ENCODE measurements at places on chromosomes 13 and 19. TPM values are rescaled to one million over a fixed set of nuclear protein-coding genes. Genes with fewer than 3 reads are reported as not detected.

The FGF21 gene
- not detected for total RNA-seq

The HIPK4 gene
- total RNA-seq: 0.31 TPM

The TMEM161A gene
- 67.7 TPM for total RNA-seq

DNA sequence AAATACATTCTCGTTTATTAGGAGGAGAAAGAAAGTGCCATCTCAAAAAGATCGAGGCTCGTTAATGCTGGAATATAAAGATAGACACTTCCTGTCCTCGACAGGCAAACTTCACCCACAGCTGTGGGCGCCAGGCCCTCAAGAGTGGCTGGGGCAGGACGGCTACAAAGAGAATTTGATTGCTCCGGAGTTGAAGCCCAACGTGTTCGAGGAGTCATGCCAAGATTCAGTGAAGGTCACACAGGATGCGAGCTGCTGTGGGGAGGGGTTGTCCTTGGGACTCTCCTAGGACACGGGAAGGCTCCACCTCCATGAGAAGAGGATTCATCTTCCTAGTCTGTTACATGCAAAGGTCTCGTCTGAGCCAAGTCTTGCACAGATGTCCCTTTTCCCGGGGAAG lies 16.3 kb upstream of the PTPRS start:
- H3K27me3 ChIP-seq: no peaks in the 10 kb centered on the region
- H3K27ac ChIP-seq: no peak overlapping the region
- H3K4me3 ChIP-seq: no peak overlapping the region
- H3K36me3 ChIP-seq: no peaks in the 10 kb centered on the region
- H3K4me1 ChIP-seq: no peaks in the 10 kb centered on the region

GRCh38 chr13:101149735-101150384 lies 266.4 kb downstream of the NALCN start:
- H3K27me3 ChIP-seq: no peaks in the 10 kb centered on the region
- no peak overlapping the region for H3K4me3 ChIP-seq
- no peak overlapping the region for H3K27ac ChIP-seq
- H3K36me3 ChIP-seq: no peaks in the 10 kb centered on the region

Measured in endodermal cell (in vitro differentiated cells).